Lower leg skin (tissue), 4 donors: ENCODE measurements at places on chromosomes 3 and 15. TPM values are rescaled to one million over a fixed set of nuclear protein-coding genes. Genes with fewer than 3 reads are reported as not detected.

DNA sequence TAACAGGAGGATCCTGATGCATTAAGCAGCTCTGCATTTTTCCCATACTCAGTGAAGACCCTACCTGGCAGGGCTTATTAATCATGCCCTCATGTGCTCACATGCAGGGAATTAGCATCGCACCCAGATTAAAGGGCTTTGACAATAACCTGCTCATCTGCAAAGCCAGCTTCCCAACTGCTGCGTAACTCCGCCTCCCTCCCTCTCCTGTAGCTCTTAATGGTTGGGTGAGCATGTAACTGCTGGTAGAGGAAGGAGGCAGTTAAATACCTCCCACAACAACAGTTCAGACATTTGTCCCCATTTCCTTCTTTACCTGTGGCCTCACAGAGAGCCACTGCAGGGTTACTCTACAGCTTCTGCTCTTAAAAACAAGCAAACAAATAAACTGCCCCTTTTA is 203.6 kb upstream of the WNT5A start:
- no peak for DNase-seq

GRCh38 chr3:32374788-32375595 is 16.7 kb upstream of the CMTM7 start:
- DNase-seq: no peak

GRCh38 chr3:190446573-190447279 is 3.0 kb downstream of the TMEM207 start:
- no peak for DNase-seq

GRCh38 chr3:1381647-1382036 is 288.8 kb downstream of the CNTN6 start:
- DNase-seq: no peak

DNA sequence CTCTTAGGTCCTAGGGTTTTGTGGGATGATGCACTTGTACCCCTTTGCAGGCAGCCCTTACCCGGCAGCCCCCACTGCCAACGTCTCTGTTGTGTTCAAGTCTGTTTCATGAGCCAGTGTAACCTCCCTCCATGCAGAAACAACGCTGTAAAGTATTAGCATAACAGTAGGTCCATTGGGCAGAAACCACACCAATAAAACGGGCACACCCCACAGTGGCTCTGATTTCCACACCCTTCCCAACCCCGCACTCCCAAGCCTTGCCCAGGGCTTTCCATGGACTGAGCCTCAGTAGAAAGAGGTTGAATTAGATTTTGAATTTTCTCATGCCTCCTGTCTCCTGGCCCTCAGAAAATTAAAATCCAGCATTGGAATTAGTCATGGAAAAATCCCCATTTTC is 124.5 kb downstream of the CACNA1D start:
- no peak for DNase-seq

- no peak for DNase-seq
These were observed 29.5 kb downstream of the SIAH2 start for GRCh38 chr3:150733373-150733935.

GRCh38 chr15:62835351-62835750 is 207.2 kb upstream of the TPM1 start:
- no peak for DNase-seq

- no peak for DNase-seq
These were observed 36.7 kb downstream of the SYN2 start for GRCh38 chr3:12040902-12041301.

EXOSC7 gene
- 77.4 TPM for total RNA-seq

- no peak for DNase-seq
These were observed 108.8 kb upstream of the PLAAT1 start for GRCh38 chr3:193132241-193132640.

DNA sequence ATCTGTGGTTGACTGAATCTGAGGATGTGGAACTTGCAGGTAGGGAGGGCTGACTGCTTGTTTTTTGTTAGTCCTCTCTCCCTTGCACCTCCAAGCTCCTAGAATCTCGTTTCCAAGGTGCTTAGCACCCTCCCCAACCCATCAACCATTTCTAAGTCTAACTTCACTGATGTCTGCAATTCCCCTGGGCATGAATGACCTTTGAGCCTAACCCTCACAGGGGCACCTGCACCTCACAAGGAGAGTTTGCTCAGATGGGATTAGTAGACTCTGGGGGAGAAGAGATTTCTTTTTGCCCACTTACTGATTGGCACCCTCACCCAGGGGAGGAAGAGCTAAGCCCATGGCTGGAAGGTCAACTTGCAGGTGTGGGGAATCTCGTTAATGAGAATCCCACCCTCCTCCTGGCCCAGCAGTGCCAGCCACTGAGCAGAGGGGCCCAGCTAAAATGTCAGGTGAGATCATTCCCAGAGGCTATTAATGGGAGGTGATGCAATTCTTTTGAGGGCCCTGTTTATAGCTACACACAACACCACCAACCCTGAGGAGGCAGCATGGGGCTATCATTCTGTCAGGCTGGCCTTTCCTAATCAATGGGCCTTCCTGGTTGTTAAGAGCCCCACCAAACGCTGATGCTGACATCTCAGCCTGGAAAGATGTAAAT is 81.6 kb upstream of the HERC1 start:
- no peak for DNase-seq

DNA sequence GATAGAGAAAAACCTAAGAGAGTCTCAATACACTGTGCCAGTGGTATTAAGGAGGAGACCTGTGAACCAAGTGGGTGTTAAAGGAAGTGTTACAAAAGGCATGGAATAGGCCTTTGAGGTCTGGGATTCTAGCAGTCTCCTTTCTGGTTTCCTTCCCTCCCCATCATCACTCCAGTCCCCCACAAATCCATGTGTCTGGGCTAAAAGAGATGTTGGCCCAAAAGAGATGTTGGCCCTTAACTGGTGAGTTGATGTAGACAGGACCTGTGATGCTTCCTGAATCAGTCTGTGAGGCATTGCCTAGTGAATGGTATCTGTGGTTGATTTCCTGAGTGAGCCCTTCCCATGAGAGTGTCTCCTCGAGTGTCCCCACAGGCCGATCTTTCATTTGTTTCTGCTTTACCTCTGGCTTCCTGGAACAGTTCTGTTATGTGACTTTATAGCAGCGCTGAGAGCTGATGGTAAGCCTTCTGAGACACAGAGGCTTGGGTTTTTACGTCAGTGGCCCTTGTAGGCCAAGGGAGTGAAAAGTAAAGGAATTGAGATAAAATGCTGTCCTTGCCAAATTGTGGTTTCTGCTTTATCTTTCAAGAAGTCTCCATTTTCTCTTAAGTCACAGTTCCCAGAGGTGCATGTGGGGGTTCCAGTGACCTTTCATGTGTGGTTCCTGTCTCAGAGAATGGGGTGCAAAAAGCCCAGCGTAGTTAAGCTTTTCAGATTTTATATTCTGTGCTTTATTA is 87.8 kb downstream of the KLHL25 start:
- no peak for DNase-seq

GABRR3 gene
- total RNA-seq: not detected

CFAP100 gene
- not detected for total RNA-seq

DNA sequence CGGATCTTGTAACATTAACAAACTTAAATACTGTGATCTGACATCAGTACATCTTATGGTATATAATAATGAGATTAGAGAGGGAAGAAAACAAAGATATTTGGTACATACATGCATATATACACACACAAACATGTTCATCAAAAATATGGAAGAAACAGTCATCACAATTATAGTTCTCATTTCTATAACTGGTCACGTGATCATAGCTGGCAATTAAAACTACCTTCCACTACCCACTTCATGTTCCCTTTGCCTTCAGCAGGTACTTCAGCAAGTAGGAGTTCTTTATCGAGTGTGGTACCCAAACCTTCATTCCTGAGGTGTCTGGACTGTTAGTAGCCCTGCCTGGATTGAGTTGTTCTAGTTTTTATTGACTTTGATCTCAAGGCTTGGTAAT is 70.9 kb upstream of the ALDH1A3 start:
- DNase-seq: no peak

DNA sequence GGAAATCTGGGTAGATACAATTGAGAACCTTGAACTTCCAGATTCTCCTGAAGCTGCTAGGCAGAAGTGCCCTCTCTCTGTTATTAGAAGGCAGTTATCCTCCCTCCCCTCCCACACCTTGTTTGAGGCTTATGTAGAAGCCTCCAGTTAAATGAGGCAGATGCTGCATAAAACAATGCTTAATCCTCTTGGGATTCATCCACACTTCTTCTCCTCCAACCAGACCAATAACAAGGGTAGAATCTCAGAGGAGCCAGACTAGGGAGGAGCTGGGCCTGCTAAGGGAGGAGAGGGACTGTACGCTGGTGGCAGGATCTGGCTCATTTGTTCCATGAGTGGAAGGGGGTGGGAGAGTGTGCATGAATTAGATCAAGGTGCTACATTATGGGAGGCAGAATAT is 88.3 kb upstream of the PRR23C start:
- DNase-seq: no peak

- DNase-seq: no peak
These were observed 269.0 kb upstream of the ADAMTS9 start for GRCh38 chr3:64956711-64957325.

GRCh38 chr3:40718681-40719080 is 193.9 kb downstream of the ZNF621 start:
- no peak for DNase-seq

GRCh38 chr15:91077029-91077428 is 23.0 kb upstream of the SV2B start:
- no peak for DNase-seq

DNA sequence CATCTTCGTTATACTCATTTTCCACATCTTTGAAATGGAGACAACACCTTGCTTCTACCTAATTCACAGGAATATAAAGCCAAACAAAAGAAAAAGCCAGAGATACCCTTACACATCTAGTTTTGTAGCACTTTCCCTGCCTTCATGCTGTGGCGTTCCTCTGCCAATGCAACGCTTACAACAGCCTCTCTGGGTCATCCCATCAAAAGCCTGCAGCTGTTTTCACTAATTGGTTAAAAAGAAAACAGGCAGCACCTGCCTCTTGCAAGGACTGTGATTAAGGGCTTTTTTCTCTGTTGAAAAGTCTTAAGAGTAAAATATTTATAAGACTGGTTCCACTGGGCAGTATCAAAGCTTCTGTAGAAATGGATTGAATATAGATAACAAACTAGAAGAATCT is 120.3 kb downstream of the FMN1 start:
- no peak for DNase-seq

- DNase-seq: no peak
These were observed 3.0 kb downstream of the RAB6B start for GRCh38 chr3:133892541-133893231.

DNA sequence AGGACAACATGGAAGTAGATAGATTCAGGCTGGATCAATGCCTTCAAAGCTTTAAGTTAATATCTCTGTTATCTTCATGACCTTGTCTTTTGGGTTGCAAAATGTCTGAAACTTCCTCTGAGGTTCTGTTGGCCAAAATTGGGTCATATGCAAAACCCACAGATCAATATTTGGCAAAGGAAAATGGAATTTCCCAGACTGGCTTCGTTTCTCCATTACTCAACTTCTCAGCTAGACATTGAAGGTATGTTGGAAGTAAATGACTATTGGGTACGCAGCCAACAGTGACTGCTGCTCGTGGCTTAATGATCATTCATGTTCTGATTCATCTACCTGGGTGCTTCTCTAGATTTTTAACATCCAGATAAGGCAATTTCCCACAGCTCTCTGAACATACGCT is 675.4 kb upstream of the SGO1 start:
- no peak for DNase-seq

PRR20G gene
- not detected for total RNA-seq

EOMES gene
- not detected for total RNA-seq

- no peak for DNase-seq
These were observed 135.4 kb upstream of the PFN2 start for GRCh38 chr3:150105886-150106612.

GRCh38 chr15:33328106-33328505 is 17.3 kb downstream of the RYR3 start:
- no peak for DNase-seq

ACVR2B gene
- total RNA-seq: 3.0 TPM

GRCh38 chr3:31431321-31431720 is 101.4 kb upstream of the STT3B start:
- DNase-seq: no peak

DNA sequence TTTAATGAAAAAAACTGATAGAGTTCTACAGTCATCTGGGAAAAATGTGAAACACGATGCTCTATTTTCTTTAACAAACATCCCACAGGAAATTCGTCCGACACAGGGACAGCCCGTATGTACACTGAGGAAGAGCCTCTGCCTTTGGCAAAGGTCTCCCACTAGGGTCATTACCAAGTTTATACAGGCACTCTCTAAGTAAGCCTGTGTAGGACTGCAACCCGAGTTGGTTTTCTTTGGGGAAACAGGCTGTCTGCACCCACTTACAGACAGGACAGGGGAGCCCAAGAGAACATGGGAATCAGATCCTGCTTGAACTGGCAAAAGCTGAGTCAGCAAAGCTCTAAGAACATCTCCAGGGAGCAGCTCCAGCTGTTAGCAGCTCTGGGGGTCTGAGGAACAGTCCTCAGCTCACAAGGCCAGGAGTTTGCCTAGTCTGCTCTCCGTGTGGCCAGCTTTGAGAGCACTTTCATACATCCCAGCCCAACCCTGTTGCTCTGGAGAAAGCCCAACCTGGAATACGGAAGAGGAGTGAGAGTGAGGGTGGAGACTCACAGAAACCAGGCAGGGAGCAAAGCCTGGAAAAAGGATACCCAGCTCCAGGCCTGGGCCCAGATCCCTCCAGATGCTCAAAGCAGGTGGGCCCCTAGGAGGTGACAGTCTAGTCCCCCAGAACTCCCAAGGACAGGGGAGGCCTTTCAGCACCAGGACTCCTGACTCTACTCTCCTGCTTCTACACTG is 1.9 kb downstream of the TBC1D2B start:
- peak; percentile 63 for DNase-seq

DNA sequence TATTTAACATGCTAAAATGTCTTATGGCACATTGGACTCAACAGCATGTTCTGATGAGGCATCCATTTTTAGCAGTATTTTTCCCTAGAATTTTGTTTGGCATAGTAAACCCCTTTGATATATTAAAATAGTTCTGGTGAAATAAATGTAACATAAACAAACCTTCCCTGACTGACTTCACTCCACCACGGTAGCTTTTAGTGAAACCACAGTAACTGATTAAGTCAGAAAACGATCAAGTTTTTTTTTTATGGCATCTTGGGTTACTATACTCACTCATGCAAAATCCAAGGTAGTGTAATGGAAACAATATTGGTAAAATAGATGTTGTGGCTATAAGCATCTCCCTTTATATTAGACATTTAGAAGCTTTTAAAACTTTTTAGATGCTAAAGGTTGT is 2.8 kb downstream of the SERP1 start:
- DNase-seq: no peak

GPR149 gene
- total RNA-seq: not detected

DNA sequence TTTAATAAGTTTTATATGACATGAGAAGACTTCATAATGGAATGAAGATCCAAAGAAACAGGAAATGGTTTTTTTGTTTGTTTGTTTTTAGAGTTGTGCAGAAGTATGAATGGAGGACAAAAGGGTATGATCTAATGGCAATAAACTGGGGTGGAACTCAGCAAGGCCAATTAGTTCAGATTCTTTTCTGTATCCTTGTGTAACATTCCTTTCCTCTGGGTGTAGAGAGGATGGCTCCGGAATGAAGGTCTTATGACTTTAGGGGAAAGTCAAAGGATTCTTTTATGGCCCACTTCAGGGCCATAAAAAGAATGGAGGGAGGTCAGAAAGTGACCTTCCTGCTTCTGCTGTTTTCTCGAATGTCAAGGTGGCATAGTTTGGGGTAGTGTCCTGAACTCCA is 152.6 kb downstream of the DPH6 start:
- DNase-seq: no peak
